Inflammatory macrophage treated with lipopolysaccharide for 4 hours (primary cell): ENCODE measurements at places on chromosomes 3 and 15.

GRCh38 chr3:159907828-159908227 is 80.8 kb upstream of the IL12A start:
- peak; percentile 23 for DNase-seq

DNA sequence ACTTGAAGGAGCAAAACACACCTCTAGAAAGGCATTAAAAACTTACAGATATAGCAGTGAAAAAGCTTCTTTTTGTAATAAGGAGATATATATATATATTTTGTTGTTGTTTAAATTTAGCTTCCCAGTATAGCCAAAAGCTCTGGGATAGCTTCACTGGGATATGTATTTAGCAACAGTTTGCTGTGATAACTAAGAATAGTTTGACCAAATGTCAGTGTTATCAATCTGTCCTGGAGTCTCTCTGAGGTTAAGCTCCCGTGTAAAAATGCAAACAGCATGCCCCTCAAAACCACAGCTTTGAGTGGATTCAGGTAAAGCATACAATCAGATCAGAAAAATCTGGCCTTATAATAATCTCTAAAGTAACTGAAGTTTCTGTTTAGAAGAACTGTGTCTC is 2.9 kb downstream of the CADPS start:
- DNase-seq: no peak

GRCh38 chr15:89007989-89008388 is 80.3 kb upstream of the ABHD2 start:
- DNase-seq: no peak

DNA sequence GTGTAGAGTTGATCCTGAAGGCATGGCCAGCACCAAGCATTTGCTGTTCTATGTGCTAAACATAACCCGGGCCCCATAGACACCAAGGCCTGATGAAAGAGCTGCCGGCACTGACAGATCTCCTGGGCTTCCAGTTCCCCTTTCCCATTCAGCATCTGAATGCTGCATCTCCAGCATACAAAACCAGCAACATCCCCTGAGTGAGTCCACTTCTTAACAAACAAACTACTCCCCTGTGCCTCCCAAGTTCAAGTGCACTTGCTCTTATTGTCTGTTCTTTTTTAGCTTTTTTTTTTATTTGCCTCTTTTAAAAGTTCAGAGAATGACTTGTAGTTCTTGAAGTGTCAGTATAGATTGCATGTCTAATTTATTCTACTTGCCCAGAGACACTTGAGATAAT is 156.0 kb downstream of the EDEM1 start:
- DNase-seq: no peak

DNA sequence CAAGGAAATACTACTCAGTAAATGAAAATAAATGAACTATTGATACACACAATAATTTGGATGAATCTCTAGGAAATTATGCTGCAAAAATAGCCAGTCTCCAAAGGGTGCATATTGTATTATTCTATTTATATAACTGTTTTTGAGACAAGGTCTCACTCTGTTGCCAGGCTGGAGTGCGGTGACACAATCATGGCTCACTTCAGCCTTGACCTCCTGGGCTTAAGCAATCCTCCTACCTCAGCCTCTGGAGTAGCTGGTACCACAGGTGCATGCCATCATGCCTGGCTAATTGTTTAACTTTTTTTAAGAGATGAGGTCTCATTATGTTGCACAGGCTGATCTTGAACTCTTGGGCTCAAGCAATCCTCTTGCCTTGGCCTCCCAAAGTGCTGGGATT is 12.5 kb downstream of the KLHDC8B start:
- DNase-seq: no peak

DNA sequence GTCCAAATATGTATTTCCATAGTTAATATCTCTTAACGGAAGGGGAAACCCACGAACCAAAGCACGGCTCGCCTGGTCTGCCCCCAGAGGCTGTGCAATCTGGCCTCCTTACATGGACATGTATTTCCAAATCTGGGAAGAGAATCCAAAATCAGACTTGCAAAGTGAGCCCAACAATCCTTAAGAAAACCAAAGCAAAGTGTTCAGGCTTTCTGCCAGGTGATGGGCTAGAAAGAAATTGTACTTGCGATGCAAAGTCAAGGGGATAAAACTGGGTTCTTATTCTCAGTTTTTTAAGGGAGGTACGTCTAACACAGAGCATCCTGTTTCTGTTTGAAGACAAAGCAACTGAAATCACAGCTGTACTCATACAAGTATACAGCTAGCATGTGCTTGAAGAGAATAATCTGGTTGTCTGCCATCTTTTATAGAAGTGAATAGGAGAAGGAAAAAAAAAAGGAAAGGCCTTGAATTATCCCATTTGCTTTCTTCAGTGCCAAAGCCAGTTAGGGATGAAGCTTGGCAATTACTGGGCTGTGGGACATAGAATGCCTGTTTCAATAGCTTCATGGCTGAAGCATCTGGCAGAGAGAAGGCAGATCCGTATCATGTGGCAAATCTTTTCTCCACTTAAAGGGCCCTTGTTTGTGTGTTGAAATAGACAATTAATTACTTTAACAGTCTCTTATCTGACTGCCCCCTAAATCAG is 48.4 kb downstream of the LRIG1 start:
- no peak for DNase-seq

GRCh38 chr3:107660306-107660976 is 137.7 kb downstream of the BBX start:
- peak; percentile 63 for DNase-seq

DNA sequence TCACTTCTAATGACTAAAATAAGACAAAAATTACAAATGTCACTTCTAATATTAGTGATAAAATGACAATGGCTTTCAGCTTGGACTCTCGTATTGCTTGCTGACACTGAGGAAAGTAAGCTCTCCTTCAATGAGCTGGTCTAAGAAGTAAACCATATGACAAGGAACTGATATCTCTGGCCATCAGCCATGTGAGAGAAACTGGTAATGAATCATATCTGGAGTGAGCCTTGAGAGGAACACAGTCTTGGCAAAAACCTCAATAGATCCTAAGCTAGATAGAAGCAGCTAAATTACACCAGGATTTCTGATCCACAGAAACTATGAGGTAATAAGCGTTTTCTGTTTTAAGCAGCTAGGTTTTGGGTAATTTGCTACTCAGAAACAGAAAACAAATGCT is 1575.1 kb downstream of the OTOL1 start:
- DNase-seq: no peak

GRCh38 chr3:140091143-140091542 is 156.2 kb downstream of the CLSTN2 start:
- DNase-seq: no peak

GRCh38 chr3:105747060-105747541 is 121.7 kb downstream of the CBLB start:
- DNase-seq: peak; percentile 87

DNA sequence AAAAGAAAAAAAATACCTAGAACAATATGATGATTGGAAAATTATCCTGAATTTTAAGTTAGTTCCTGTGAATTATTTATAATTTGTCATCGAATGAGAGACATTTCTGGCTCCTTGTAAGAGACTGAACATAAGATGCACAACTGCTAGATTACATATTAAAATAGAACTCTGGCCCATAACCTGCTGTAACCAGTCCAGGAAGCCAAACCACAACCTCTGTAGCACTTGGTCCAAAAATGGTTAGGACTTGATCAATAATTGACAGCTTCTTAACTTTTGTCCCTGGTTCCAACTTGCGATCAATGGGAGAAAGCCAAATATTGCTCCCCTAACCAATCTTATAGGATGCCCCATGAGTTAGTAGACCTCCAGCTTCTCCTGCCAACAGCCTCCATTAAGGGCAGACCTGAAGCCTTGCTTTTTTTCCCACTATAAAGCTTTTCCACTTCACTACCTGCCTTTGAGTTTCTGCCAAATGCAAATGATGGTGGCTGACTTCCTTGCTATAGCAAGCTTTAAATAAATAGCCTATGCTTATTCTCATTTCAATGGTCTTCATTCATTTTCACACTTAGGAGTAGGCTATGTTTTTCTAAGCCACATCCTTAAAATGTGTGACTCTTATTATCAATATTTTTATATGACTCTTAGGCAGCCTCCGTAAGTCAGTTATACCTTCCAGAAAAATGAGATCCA is 224.0 kb upstream of the ARHGEF26 start:
- no peak for DNase-seq

DNA sequence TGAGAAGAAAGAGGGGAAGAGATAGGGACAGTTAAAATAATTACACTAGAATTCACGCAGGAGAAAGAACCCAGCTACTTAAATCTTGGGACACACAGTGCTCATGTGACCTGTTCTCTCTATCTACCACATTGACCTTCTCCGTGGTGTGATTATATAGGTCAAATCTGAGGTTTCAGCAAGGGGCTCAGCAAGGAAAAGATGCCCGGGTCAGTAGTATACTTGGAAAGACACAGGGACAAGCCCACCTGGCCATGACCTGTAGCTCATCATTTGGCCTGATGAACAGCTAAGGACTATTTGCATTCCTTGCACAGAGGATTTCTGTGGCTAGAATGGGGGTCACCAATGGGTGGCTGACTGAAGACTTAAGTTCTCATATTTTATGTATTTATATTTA is 71.9 kb downstream of the SSR3 start:
- DNase-seq: no peak

GRCh38 chr3:46867550-46867898 is 4.3 kb upstream of the MYL3 start:
- no peak for DNase-seq

DNA sequence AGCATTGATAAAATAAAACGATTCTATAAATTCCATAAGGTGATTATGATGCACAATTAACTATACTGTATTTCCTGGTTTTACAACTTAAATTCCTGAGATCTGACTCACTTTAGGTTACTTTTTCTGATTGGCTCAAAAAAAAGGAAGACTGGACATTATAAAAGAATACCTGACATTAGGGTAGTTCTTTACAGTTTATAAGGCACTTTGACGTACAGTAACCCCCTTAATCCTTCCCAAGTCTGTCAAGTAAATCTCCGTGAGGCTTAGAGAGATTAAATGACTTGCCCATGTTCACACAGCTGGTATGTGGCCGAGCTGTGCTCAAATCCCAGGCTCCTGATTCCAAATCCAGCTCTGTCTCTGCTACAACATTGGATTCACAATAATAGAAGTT is 1.0 kb upstream of the SLTM start:
- DNase-seq: no peak

DNA sequence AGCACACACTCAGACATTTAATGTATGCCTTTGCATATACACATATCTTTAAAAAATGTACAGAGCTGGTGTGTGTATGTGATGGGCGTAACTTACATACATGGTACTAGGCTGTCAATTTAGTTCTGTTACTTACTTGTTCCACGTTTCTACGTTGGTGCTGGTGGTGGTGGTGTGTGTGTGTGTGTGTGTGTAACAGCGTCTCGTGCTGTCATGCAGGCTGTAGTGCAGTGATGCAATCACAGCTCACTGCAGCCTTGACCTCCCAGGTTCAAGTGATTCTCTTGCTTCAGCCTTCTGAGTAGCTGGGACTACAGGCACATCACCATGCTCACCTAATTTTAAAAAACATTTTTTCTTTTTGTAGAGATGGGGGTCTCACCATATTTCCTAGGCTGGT is 64.2 kb downstream of the ISG20 start:
- no peak for DNase-seq
